ENCODE measurements at places on chromosomes 2 and 18. TPM values are rescaled to one million over a fixed set of nuclear protein-coding genes. Genes with fewer than 3 reads are reported as not detected.

The ALK gene
- not detected for total RNA-seq

The RGPD4 gene
- total RNA-seq = not detected

The DYNC1I2 gene
- total RNA-seq = 174 TPM

The SLC9A4 gene
- not detected for total RNA-seq

The FARP2 gene
- total RNA-seq = 28.5 TPM

The ESCO1 gene
- 12.4 TPM for total RNA-seq
